Upper lobe of left lung (tissue), 6 donors: ENCODE measurements at places on chromosomes 5 and 9. TPM values are rescaled to one million over a fixed set of nuclear protein-coding genes. Genes with fewer than 3 reads are reported as not detected.

DNA sequence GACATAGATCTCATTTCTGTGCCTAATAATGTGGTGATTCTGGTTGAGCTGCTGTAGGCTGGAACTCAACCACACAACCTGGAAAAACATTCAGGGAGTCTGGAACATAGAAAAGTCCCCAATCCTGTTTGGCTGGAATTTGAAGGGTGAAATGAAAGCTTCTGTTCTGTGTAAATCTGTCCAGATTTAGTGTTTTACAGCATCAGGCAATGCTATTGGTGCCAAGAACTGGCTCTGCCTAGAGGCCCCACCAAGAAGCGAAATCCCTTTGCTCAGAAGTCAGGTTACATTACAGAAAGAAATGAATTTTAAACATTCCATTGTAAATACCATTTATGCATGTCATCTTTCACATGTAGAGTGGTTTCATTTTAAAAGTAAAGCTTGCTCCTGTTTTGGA is 56.3 kb downstream of the TMEM174 start:
- no peak overlapping the region for H3K27ac ChIP-seq
- DNase-seq: no peak
- no peaks in the 10 kb centered on the region for H3K27me3 ChIP-seq
- H3K4me1 ChIP-seq: peaks cover 28% of the 10 kb centered on the region
- H3K36me3 ChIP-seq: no peaks in the 10 kb centered on the region

- no peak overlapping the region for H3K4me3 ChIP-seq
- no peaks in the 10 kb centered on the region for H3K4me1 ChIP-seq
- H3K36me3 ChIP-seq: no peaks in the 10 kb centered on the region
- no peak overlapping the region for H3K27ac ChIP-seq
- DNase-seq: no peak
Observed at GRCh38 chr9:86771941-86772634, 175.2 kb downstream of the GAS1 start.

- no peak overlapping the region for H3K4me3 ChIP-seq
- no peak for DNase-seq
- H3K36me3 ChIP-seq: no peaks in the 10 kb centered on the region
- H3K27ac ChIP-seq: no peak overlapping the region
- no peaks in the 10 kb centered on the region for H3K4me1 ChIP-seq
Observed at GRCh38 chr5:174801798-174802197, 77.4 kb downstream of the MSX2 start.

DNA sequence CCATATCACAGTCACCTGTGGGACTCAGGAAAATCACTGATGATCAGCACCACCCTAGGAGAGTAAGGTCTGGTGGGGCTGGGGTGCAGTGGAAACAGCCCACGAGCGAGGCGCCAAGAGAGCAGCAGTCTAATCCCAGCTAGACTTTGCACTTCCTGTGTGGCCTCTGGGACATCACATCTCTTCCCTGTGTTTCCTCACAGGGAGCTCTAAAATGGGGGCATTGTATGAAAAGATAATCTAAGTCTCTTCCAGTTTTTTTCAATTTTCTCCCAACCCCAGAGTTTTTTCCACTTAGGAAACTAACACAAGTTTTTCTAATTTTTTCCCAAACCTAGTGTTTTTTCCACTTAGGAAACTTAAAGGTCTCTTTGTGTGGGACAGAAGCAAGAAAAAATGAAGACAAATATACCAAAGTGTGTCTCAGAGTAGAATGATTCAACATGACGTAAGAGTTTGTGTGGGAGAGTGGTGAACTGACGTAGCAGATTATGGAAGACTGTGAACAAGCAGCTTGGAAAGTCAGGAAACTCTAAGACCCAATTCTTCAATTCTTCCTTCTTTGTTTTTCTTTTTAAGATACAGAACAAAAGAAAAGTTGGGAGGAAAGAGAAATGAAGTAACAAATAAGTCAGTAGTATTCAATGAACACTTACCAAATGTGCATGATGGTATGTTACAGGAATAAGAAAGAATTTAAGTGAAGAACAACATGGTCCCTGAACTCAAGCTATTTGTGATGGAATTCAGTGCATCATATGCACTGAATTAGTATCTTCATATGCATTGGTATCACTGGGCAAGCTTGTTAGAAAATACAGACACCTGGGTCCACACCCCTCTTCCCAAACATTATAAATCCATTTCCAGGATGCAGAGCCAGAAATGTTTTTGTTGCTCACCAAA is 51.3 kb downstream of the LHFPL2 start:
- peaks cover 6% of the 10 kb centered on the region for H3K4me1 ChIP-seq
- H3K36me3 ChIP-seq: no peaks in the 10 kb centered on the region
- no peak overlapping the region for H3K4me3 ChIP-seq
- no peak overlapping the region for H3K27ac ChIP-seq
- DNase-seq: no peak

- no peak overlapping the region for H3K27ac ChIP-seq
- H3K36me3 ChIP-seq: no peaks in the 10 kb centered on the region
- DNase-seq: no peak
Observed at GRCh38 chr9:79976257-79977073, 404.7 kb downstream of the TLE4 start.

GRCh38 chr5:1666812-1667588 is 132.6 kb downstream of the MRPL36 start:
- H3K36me3 ChIP-seq: no peaks in the 10 kb centered on the region
- H3K27ac ChIP-seq: no peak overlapping the region
- H3K4me3 ChIP-seq: no peak overlapping the region
- peaks cover 14% of the 10 kb centered on the region for H3K4me1 ChIP-seq
- H3K27me3 ChIP-seq: no peaks in the 10 kb centered on the region

DNA sequence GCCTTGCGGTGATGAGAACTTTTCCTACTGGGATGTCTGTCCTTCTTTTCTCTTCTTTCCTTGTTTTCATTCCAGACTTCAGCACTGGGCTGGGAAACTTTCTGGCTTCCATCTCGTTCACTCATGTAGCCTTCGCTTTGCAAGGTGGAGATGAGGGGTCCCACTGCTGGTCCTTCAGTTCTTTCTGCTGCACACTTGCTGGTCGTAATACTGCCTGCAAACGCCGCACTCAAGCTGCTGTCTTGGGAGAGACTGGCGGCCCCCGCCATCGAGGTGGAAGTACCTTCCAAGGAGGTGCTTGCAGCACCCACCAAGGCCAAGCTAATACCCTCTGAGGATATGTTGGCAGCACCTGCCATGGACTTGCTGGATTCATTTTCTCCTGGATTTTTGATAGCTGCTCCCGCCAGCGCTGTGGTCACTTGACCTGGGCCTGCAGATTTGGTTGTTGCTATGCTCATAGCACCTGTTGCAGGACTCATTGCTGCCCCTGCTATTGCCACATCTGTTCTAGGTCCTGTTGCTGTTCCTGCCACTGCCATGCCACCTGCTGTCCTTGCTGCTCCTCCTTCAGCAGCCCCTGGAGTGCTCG is 3.0 kb downstream of the GARIN3 start:
- no peaks in the 10 kb centered on the region for H3K27me3 ChIP-seq
- H3K36me3 ChIP-seq: no peaks in the 10 kb centered on the region
- no peaks in the 10 kb centered on the region for H3K4me1 ChIP-seq
- no peak overlapping the region for H3K4me3 ChIP-seq
- H3K27ac ChIP-seq: no peak overlapping the region

GRCh38 chr5:44885903-44886302 is 77.2 kb downstream of the MRPS30 start:
- no peak overlapping the region for H3K27ac ChIP-seq
- H3K36me3 ChIP-seq: no peaks in the 10 kb centered on the region
- H3K4me3 ChIP-seq: no peak overlapping the region
- DNase-seq: no peak
- H3K27me3 ChIP-seq: no peaks in the 10 kb centered on the region

DNA sequence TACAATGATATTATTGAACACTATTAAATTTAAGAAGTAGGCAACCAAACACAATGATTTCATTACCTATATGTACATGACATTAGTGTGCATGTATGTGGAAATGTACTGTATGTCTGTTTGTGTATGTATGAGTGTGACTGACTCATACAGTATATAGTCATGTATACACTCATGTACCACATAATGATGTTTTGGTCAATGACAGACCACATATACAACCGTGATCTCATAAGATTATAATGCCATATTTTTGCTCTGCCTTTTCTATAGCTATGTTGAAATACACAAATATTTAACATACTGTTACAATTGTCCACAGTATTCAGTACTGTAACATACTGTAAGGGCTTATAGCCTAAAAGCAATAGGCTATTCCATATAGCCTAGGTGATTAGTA is 19.7 kb downstream of the SVEP1 start:
- no peak overlapping the region for H3K27ac ChIP-seq
- peaks cover 4% of the 10 kb centered on the region for H3K4me1 ChIP-seq
- H3K27me3 ChIP-seq: no peaks in the 10 kb centered on the region
- no peak overlapping the region for H3K4me3 ChIP-seq
- no peaks in the 10 kb centered on the region for H3K36me3 ChIP-seq
- DNase-seq: no peak

DNA sequence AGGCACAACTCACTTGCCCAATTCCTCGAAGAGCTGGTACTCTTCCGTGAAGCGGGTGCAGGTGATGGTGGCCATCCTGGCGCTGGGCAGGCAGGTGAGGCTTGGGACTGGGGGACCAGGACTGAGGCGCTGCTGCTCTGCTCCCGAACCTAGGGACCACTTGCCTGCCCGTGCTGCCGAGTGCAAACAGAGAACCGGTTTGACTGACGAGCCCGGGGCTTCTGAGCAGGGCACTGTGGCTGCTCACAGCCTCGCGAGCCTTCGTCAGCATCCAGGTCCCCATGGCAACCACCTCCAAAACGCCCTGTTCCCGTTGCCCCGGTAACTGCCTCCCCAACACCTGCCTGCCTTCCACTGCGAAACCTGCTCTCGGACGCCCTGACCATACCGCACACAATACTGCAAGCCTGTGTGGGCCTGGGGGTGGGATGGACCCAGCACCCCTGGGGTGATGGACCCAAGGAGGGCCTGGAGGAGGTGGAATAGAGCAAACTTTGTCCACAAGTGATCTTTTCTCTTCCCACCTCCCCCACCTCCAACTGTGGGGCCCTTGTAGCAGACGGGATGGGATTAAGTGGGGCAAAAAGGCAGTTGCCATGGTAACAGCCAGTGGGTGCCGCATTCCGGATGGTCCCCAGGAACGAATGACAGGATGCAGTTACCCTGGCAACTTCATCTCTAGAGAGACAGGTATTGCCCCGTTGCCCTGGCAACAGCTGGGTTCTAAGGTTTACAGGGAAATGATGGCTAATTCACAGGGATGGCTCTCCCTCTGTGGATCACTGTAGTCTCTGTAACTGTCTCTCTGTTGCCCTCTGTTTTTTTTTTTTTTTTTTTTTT is at the start of gene CAMK2A:
TSS of gene CAMK2A (minus strand) at position 223 of the 840 bp plus-strand sequence. CDS start at position 75, 148 bp downstream.
- H3K27ac ChIP-seq: no peak within 1 kb of the TSS
- H3K36me3 ChIP-seq: no peaks in the 10 kb centered on the region
- H3K4me1 ChIP-seq: no peaks in the 10 kb centered on the region
- H3K4me3 ChIP-seq: no peak within 1 kb of the TSS
- H3K27me3 ChIP-seq: no peaks in the 10 kb centered on the region

DNA sequence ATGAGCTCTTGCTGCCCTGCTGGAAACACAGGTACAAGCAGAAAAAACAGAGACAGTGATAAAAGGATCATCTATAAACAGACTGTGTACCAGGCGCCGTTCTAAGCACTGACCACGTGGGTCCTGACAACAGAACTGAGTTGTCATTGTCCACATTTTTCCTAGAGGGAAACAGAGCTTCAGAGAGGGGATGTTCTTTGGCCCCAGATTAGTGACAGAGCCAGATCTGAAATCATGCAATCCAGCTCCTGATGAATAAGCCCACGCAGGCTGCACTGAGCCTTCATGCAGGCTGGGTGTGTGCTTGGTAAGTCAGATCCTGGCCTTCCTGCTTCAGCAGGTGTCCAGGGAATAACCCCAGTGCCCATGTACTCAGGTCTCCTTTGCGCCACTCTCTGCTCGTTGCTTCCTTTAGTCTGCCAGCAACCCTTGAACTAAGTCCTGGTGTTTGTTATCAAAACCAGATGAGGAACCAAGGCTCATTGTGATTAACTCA is 22.8 kb upstream of the TCF7 start:
- H3K27ac ChIP-seq: no peak overlapping the region
- no peaks in the 10 kb centered on the region for H3K27me3 ChIP-seq
- no peaks in the 10 kb centered on the region for H3K36me3 ChIP-seq
- H3K4me3 ChIP-seq: no peak overlapping the region
- DNase-seq: no peak

- peak overlapping the region; percentile 61 for H3K4me3 ChIP-seq
- H3K4me1 ChIP-seq: peaks cover 59% of the 10 kb centered on the region
- no peak for DNase-seq
- H3K27ac ChIP-seq: peak overlapping the region; percentile 57
- peaks cover 20% of the 10 kb centered on the region for H3K36me3 ChIP-seq
Observed at GRCh38 chr9:136052991-136053756, 41.9 kb downstream of the NACC2 start.

DNA sequence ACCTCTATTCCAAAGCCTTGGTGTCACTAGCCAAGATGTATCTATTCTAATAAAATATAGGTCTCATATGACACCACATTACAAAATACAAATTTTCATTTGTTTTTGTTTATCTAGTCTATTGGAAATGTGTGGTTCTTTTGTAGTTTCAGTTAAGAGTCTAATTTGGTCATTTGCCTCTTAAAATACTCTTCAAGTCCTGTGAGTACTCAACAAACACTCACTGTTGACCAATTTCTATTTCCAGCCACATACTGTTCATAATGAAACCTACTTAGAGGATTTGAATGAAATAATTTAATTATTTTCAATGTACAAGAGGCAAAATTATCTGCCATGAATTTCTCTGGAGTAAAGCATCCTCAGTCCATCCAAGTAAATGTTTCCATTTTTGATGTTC is 40.6 kb downstream of the SLC1A3 start:
- no peak overlapping the region for H3K4me3 ChIP-seq
- no peak for DNase-seq
- no peaks in the 10 kb centered on the region for H3K36me3 ChIP-seq
- peaks cover 12% of the 10 kb centered on the region for H3K4me1 ChIP-seq
- H3K27ac ChIP-seq: no peak overlapping the region
- no peaks in the 10 kb centered on the region for H3K27me3 ChIP-seq

The IFNK gene
- total RNA-seq: not detected

The NTNG2 gene
- total RNA-seq: 8.2 TPM

The NAIF1 gene
- total RNA-seq: 13.1 TPM

The SPINK4 gene
- not detected for total RNA-seq

The TLX3 gene
- not detected for total RNA-seq

The CSF2 gene
- total RNA-seq: 10.0 TPM
